GM13977 (cell line): ENCODE measurements at places on chromosomes 12 and 14.
A peak's percentile ranks its signal among the peaks of the same experiment; 100 is the strongest.

GRCh38 chr14:54377501-54377900, 19.3 kb upstream of the CDKN3 start:
- no peak for DNase-seq

GRCh38 chr12:100216337-100216736, 15.7 kb downstream of the ACTR6 start:
- DNase-seq: no peak

GRCh38 chr14:36949371-36949770, 223.0 kb downstream of the SLC25A21 start:
- DNase-seq: no peak

DNA sequence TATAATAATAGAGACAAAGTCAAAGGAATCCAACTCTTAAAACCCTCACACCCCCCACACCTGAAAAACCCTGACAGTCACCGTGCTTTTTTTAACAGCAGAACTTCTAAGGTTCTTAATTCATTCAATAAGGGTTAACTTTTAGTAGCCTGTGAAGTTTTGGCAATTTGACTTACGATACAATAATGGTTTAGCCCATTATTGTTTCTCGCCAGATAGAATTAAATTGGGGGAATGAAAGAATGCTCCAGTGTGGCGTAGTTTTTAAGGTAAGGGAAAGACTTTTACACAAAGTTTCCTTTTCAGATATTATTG, 604 bp upstream of the MAGOHB start:
- DNase-seq: no peak

DNA sequence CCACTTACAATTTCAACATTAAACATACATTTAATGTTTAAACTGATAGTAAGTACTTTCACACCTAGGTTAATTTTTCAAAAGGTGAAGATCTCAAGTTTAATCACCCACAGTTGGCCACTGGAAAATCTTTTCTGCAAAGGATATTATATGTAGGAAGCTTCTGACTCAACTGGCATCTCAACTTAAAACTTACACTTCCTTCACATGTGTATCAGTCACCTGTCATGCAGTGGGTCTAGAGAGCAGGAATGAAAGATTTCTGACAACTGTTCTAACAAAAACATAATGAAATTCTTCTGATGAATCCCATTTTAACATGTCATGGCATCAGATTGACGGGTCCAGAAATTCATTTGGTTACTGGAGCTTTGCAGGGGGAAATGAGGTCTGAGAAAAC, 192.8 kb downstream of the KLHL28 start:
- no peak for DNase-seq

DNA sequence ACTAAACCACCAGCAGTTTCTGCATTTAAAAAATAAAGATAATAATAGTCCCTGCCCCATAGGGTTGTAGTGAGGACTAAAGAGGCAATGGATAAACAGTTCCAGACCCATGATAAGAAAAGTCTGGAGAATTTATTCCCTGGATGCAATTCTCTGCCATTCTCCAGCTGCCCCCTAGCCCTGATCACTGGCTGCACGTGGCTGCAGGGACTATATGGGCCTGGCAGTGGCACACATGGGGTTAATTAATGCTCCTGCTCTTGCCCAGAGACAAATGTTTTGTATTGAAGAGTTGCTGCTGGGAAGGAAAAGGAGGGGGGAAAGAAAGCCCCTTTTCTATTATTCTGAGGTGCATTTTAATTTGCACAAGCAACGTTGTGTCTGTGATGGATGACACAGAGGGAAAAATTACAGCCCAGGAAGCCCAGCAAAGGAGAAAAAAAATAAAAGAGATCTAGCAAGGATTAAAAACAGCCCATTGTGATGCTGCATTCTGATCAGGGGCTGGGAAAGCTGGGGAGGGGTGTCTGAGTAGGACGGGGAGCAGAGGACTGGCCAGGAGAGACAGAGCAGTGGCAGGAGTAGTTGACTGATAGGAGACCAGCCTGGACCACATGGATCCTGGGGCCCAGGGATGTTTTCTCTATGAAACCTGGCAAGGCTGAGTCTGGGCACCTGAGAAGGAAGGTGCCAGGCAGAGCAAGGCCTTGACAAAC, 149.3 kb downstream of the ESRRB start:
- DNase-seq: no peak

DNA sequence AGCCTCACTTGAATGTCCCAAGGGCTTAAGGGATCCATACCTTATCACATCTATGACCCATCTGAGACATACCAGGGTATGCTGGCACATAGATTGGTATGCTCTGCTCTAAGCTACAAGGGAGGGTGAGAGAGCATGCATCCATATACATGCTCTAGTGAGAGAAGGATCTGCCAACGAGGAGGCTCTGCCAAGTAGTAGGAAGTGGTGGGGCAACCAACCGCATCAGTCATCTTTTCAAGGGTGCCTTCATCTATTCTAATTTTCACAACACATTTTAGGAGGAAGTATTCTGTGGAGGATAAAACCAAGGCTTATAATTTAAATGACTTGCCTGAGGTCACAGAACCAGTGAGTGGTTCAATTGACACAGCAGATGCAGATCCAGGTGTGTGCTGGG, 6.6 kb upstream of the PPM1A start:
- no peak for DNase-seq

DNA sequence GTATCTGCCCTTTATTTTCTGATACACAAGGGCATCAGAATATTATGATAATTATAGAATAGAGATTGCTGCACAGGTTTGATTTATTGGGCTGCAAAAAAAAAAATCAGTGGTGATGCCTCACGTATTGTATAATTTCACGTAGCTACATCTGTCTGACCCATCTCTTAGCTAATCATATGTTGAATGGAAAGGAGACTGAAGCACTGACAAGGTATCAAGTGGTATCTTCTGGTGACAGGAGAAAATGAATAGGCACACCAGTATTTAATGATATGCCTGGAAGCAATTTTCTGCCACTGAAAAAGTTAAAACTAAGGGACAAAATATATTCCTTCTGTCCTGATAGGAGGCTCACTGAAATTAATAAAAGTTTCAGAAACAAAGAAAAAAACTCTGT, 837.2 kb upstream of the FBXO33 start:
- no peak for DNase-seq

- no peak for DNase-seq
Measured at GRCh38 chr12:94603434-94604365, 46.7 kb downstream of the TMCC3 start.

DNA sequence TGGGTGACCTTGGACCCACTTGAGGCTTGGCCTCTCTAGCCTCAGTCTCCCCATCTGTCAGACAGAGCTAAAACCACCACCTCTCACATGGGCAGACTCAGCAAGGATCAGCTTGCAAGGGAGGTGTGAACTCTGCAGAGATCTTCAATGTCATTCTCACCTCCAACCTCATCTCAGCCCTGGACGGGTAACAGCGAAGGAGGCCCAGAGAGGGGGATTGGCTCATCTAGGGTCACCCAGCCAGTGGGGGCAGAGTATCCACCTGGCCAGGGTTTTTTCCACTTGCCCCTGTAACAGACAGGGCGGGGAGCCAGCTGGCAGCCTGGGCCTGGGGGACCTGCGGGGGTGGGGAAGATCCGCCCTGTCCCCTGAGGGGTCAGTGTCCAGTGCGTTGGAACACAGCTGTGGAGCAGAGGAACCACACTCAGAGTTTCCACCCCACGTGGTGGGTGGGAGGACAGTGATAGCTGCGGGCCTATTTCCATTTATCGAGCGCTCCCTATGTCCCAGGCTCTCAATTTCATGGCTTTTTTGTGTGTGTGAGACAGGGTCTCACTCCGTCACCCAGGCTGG, 27.4 kb downstream of the DTX1 start:
- DNase-seq: no peak

DNA sequence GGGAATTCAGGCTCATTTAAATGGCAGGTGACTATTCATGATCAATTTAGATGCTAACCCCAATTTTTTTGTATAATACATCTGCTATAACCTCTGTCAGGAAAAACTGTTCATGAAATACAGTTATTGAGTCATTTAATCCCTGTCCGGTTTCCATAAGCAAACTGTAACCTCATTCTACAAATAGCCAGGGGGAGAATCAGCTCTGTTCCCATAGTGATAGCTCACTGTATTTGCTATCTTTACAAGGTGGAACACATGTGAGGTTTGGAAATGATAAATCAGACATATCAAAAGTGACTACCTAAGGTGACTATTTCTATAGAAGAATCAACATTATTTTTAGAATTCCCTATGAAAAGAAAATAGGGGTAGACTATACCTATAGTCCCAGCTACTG, 38.6 kb upstream of the VPS33A start:
- no peak for DNase-seq

DNA sequence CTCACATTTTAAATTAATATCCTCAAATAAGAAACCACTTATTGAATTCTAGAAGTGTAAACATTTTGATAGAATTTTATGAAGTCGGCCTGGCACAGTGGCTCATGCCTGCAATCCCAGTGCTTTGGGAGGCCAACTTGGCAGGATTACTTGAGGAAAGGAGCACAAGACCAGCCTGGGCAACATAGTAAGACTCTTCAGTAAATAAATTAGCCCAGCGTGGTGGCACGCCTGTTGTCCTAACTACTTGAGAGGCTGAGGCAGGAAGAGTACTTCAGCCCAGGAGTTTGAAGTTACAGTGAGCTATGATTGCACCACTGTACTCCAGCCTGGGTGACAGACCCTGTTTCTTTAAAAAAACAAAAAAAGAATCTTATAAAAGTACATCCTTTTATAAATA, 8.9 kb upstream of the ZNF410 start:
- no peak for DNase-seq

GRCh38 chr14:71355324-71356201, 448.3 kb downstream of the PCNX1 start:
- DNase-seq: no peak

DNA sequence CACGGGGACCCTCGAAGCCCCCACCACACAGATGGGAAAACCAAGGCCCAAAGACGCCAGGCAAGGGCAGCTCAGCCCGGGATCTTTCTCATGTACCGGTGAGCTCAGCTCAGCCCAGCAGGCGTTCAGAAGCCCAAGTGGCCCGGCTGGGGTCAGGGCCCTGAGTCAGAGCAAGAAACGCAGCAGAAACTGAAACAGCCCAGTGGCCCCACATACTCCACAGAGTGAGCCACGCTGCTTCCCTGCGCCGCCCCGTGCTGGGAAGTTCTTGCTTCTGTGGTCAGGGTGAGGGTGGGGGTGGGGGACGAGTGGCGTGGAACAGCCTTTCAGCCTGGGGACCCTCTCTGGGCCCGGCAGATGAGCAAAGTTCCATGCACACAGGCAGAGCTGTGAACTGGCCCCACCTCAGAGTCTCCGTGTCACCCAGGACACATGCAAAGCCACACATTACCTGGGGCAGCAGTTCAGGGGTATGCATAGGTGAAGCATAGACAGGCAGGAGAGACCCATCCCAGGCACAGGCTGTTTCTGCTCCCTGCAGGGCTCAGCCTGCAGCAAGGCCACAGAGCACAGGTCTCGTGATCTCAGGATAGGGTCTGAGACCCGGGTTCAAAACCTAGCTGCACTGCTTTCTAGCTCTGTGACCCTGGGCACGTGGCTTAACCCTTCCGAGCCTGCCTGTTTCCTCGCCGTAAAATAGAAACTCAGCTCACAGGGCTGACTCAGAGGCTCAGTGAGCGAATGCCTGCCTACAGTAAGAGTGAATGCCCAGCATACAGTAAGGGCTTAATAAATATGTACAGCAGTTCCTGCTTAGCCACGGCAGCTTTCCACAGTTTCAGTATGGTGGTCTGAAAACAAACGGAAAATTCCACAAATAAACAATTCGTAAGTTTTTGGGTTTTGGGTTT, 21.6 kb downstream of the NCOR2 start:
- DNase-seq: peak; percentile 87

DNA sequence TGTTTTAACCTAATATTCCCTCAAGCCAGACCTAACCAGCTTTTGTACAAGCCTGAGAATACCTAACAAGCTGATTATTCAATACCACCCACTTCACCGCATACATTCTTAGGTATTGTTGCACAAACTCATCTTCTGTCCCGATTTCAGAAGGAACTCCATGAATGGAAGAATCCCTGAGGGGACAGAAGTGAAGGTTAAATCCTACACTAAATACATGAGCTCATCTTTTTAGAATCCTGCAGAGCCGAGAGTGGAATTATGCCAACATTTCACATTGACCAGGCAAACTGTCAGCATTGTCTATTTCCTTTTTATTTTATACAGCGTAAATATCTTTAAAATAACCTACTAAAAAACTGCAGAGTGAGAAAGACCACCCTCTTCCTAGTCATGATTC, 140.7 kb upstream of the PRICKLE1 start:
- no peak for DNase-seq

DNA sequence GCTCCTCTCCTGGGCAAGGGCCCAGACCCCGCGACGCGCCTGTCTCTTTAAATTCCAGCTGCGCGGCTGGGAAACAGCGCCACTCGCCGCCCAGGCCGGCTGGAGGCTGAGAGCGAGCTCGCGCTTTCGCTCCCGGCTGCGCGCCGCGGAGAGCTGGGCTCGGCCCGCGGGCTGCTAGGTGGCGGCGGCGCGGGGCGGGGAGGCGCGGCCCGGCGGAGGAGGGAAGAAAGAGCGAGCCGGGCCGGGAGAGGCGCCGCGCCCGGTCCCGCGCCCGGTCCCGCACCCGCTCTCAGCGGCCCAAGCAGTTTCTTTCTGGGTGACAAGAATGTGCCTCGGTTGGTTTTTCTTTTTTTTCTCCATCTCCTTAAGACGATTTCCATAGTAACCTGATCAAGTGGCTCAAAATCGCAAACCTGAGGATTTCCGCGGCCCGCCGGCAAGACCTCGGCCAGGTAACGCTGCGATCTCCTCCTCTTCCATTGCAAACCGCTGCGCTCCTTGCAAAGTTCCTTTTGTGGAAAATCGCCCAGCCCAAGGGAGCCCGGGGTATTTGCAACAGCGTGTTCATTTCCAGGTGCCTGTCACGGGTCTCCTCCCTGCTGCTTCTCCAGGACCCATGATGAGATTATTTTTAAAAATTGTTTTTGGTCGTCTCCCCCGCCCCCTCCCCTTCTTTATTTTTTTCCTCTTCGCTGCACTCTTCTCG, 259.5 kb upstream of the E2F7 start:
- peak; percentile 79 for DNase-seq

DNA sequence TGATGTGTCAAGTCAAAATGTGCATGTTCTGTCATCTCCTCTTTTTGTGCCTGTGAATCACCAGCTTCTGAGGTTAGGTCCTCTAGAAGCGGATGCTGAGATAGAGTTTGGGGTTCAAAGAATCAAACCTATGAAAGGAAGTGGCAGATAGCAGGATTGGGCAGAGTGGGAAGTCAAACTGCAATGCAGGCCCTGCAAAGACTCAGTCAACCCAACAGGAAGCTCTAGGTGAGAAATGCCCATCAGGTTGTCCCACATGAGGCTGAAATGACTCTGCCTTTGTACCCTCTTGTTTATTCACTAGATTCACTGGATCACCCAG, 4.5 kb upstream of the MIA2 start:
- no peak for DNase-seq

DNA sequence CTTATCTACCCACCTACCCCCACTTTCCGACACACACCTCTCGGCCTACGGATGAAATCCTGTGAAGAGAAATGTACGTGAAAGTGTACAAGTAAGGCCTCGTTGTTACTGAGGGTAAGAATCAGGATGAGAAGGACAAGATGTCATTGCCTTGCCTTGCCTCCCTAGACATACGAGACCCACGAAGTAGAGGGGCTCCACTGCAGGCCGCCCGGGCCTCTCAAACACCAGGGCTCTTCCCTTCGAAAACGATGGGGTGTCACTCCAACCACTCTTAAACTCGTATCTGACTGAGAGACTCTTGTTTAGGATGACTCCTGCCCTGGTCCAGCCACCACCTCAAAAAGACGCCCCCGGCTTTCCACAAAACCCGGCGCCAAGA, 498 bp downstream of the RACGAP1 start:
- DNase-seq: no peak
